ENCODE measurements at places on chromosomes 5 and 9.

DNA sequence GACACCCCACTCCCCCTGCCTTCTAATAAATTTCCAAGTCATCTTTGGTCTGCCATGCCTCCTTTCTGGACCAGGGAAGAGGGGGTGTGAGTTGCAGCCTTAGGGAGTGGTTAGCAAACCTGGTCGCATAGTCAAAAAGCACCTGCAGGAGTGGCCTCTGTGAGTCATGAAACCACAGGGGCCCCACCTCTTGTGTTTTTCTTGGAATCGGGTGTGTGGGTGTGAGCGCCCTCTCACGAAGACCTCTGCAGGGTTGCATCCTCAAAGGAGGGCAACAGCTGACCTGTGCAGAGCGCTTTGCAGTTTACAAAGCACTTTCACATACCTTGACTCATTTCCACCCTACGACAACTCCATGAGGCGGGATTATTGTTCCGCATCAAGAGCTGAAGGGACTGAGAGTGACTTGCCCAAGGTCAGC is 36.8 kb upstream of the TEX48 start:
- no peak for DNase-seq

DNA sequence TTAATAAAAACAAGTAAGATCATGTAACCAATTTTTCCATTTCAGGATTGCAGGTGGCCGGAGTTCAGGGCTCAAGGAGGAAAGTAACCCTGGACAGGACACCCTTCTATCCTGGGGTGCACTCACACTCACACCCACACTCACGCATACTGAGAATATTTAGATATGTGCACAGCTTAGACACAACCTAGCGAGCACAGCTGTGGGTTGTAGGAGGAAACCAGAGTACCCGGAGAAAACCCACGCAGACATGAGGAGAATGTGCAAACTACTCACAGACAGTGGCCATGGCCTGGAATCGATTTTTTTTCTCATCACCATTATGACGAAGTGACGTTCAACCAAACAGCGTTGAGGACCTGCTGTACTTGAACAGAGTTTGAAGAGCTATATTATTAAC is 4.5 kb upstream of the EFNA5 start:
- no peak for DNase-seq

DNA sequence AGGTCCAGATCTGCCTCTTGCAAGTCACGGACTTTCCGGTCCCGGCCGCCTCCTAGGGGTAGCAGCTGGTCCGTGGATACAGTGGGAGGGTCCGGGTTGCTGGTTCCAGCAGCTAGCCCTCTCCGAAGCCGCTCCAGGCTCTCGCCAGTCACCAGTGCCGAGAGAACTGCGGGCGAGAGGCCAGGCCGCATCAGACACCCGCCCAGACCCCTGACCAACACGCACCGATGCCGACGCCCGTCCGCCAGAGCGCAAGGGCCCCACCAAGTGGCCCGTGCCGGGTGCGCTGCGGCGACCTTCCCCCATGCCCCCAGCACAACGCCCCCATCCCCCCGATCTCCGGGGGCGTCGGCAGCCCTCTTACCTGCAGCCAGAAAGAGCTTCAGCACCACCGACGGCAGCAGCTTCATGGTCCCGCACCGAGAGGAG is 470 bp downstream of the HBEGF start:
- DNase-seq, result peak; percentile 43

DNA sequence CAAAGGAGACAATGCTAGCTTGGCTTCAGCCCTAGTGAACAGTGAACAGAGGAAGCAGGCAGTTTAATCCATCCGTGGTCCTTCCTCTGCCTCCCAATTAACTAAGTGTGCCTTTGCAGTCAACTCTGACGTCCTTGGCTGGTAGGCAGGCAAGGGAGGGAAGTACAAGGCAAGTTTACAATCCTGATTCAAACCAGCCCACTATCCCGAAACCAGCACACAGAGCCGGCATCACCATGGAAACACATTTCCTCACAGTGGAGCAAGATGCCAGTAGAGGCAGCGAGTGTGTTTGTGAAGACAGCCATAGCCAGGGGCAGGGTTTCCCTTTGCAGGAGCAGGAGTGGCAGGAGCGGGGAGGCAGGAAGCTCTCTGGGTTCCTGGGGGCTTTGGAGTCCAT is 73.9 kb downstream of the GOLPH3 start:
- DNase-seq, result peak; percentile 55

GRCh38 chr5:160278343-160278742 is 34.0 kb downstream of the CCNJL start:
- DNase-seq, result no peak

DNA sequence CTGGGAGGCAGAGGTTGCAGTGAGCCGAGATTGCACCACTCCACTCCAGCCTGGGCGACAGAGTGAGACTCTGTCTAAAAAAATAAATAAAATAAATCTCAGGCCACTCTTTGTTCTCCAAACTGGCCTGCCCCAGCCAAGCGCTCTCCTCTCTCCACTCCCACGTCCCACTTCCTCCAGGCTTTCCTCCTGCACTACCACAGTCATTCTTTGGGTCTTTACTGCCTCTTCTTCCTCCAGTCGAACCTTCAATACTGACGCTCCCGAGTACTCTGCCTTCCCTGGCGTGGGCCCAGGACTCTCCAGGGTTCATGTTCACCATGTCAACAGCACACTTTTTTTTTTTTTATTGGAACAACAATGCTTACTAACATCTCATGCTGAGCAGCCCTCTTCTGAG is 23.9 kb downstream of the RNF130 start:
- no peak for DNase-seq

- DNase-seq, result no peak
These were observed 7.4 kb downstream of the FIBCD1 start for GRCh38 chr9:130931508-130932254.

Data from amniotic epithelial cell (primary cell).